HFFc6 (cell line): ENCODE measurements at places on chromosomes 13 and 19. TPM values are rescaled to one million over a fixed set of nuclear protein-coding genes. Genes with fewer than 3 reads are reported as not detected.

DNA sequence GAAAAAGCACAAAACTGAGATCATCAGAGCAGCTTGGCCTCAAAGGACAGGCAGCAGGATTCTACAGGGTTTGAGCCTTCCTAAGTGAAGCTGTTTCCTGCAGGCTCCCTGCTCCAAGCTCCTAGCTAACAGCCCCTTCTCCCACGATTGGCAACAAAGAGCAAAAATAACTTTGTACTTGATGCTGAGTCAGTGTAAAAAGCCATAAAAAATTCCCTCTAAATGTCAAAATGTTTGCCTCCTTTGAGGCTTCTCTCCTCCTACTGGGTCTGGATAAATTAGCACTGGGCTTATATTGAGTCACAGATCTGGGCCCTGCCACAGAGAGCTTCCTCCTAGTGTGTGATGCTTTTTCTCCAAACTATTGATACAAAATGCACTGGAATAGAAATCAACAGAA lies 153.3 kb downstream of the TNFRSF19 start:
- H3K36me3 ChIP-seq, result no peaks in the 10 kb centered on the region
- H3K27me3 ChIP-seq, result no peaks in the 10 kb centered on the region; the same call in 1 of the 2 replicates
- DNase-seq, result peak; percentile 70
- peaks cover 40% of the 10 kb centered on the region for H3K4me1 ChIP-seq
- H3K4me3 ChIP-seq, result no peak overlapping the region
- peak overlapping the region; percentile 55 for H3K27ac ChIP-seq

GRCh38 chr13:101942038-101942437 lies 459.8 kb downstream of the FGF14 start:
- H3K4me1 ChIP-seq, result no peaks in the 10 kb centered on the region
- peak; percentile 3 for DNase-seq
- H3K27ac ChIP-seq, result no peak overlapping the region
- H3K36me3 ChIP-seq, result no peaks in the 10 kb centered on the region
- no peak overlapping the region for H3K4me3 ChIP-seq

Gene ZNF536
- total RNA-seq, result not detected in 3 replicates

DNA sequence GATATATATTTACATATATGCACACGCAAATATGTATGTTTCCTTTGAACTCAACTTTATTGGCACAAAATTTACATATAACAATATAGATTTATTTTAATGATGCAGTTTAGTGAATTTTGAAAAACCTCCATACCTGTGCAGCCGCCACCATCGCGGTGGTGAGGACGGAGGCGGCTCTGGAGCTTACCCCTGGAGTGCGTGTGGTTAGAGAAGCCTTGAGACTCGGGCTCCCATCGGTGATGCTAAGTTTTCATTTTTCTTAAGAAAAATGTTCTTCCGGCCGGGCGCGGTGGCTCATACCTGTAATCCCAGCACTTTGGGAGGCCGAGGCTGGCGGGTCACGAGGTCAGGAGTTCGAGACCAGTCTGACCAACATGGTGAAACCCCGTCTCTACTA lies 31.8 kb downstream of the GJA3 start:
- H3K36me3 ChIP-seq, result no peaks in the 10 kb centered on the region
- H3K27ac ChIP-seq, result no peak overlapping the region
- peaks cover 3% of the 10 kb centered on the region for H3K27me3 ChIP-seq
- H3K4me1 ChIP-seq, result peaks cover 18% of the 10 kb centered on the region
- no peak for DNase-seq

Gene ZNF626
- total RNA-seq, result 1.4 to 2.2 TPM (median 2.0 TPM) in 3 replicates

Gene POU2F2
- total RNA-seq, result 6.4 and 12.3 TPM in 2 replicates

- no peak overlapping the region for H3K4me3 ChIP-seq
- peaks cover 25% of the 10 kb centered on the region for H3K4me1 ChIP-seq
- no peak for DNase-seq
- no peaks in the 10 kb centered on the region; the same call in 1 of the 2 replicates for H3K27me3 ChIP-seq
These were observed 188.9 kb upstream of the TSC22D1 start for GRCh38 chr13:44765001-44765471.

- no peak overlapping the region; the same call in 1 of the 2 replicates for H3K4me3 ChIP-seq
- peak overlapping the region; percentile 64 for H3K27ac ChIP-seq
- peaks cover 2% of the 10 kb centered on the region; the same call in 1 of the 2 replicates for H3K27me3 ChIP-seq
- H3K36me3 ChIP-seq, result peaks cover 5% of the 10 kb centered on the region; the same call in 1 of the 2 replicates
These were observed 2.2 kb downstream of the S1PR2 start for GRCh38 chr19:10228920-10229319.

Gene JSRP1
- total RNA-seq, result 0.42 to 0.61 TPM (median 0.48 TPM) in 3 replicates

- H3K4me3 ChIP-seq, result no peak overlapping the region; the same call in 1 of the 2 replicates
- H3K27ac ChIP-seq, result peak overlapping the region; percentile 38; the same call in 1 of the 2 replicates
- no peaks in the 10 kb centered on the region for H3K36me3 ChIP-seq
- H3K4me1 ChIP-seq, result peaks cover 13% of the 10 kb centered on the region; the same call in 1 of the 2 replicates
- DNase-seq, result peak; percentile 51
- no peaks in the 10 kb centered on the region for H3K27me3 ChIP-seq
These were observed 31.9 kb upstream of the ATP11A start for GRCh38 chr13:112657850-112658445.

Gene CGB8
- 0.47 and 3.8 TPM in 2 replicates for total RNA-seq

DNA sequence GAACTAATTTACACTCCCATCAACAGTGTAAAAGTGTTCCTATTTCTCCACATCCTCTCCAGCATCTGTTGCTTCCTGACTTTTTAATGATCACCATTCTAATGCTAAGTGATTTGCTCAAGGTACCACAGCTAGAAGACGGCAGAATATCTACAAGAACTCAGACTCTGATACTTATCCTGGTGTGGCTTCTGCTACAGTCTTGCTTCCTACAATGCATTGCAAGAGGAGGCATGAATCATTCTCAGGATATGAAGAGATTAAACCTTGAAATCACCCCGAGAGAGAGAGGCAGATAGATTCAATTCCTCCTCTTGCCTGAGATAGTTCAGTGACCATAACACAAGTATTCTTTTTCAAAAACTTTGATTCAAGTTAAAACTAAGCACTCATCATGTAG lies 306.4 kb downstream of the TBC1D4 start:
- H3K36me3 ChIP-seq, result no peaks in the 10 kb centered on the region; the same call in 1 of the 2 replicates
- H3K4me1 ChIP-seq, result peaks cover 50% of the 10 kb centered on the region
- DNase-seq, result peak; percentile 54
- no peak overlapping the region for H3K27ac ChIP-seq

- H3K27ac ChIP-seq, result no peak overlapping the region
- no peak for DNase-seq
- no peak overlapping the region for H3K4me3 ChIP-seq
- H3K27me3 ChIP-seq, result no peaks in the 10 kb centered on the region
These were observed 6.4 kb upstream of the SPATA13 start for GRCh38 chr13:24153979-24154701.

GRCh38 chr19:45402298-45403061 lies 2.4 kb downstream of the PPP1R13L start:
- H3K36me3 ChIP-seq, result no peaks in the 10 kb centered on the region
- no peak for DNase-seq
- peaks cover 51% of the 10 kb centered on the region for H3K4me1 ChIP-seq
- H3K4me3 ChIP-seq, result peak overlapping the region; percentile 97

DNA sequence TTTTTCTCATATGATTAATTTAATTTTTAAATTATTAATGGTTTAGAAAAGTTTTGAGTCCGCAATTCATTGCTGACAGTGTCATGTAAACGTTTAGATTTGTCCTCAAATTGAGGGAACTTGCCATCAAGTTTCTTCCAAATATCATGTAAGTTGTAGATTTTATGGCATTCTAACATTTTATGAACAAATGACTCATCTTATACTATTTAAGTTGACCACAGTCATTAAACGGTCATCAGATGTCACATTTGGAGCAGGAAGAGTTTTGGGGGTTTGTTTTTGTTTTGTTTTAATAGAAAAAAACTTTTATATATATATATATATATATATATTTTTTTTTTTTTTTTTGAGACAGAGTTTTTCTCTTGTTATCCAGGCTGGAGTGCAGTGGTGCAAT lies 4.3 kb downstream of the ZNF114 start:
- DNase-seq, result peak; percentile 52
- no peak overlapping the region for H3K4me3 ChIP-seq
- H3K4me1 ChIP-seq, result peaks cover 33% of the 10 kb centered on the region
- H3K27me3 ChIP-seq, result peaks cover 4% of the 10 kb centered on the region; the same call in 1 of the 2 replicates
- peaks cover 7% of the 10 kb centered on the region; the same call in 1 of the 2 replicates for H3K36me3 ChIP-seq

DNA sequence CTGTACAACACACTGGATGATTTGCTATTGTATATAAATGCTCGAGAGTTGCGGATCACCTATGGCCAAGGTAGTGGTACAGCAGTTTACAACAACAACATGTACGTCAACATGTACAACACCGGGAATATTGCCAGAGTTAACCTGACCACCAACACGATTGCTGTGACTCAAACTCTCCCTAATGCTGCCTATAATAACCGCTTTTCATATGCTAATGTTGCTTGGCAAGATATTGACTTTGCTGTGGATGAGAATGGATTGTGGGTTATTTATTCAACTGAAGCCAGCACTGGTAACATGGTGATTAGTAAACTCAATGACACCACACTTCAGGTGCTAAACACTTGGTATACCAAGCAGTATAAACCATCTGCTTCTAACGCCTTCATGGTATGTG lies 21.5 kb downstream of the OLFM4 start:
- no peak overlapping the region for H3K4me3 ChIP-seq
- no peak overlapping the region for H3K27ac ChIP-seq
- H3K36me3 ChIP-seq, result no peaks in the 10 kb centered on the region
- H3K27me3 ChIP-seq, result no peaks in the 10 kb centered on the region
- H3K4me1 ChIP-seq, result no peaks in the 10 kb centered on the region
- DNase-seq, result no peak

GRCh38 chr19:6671960-6672359 lies 2.0 kb upstream of the TNFSF14 start:
- peaks cover 13% of the 10 kb centered on the region for H3K27me3 ChIP-seq
- H3K36me3 ChIP-seq, result no peaks in the 10 kb centered on the region
- no peak overlapping the region for H3K27ac ChIP-seq
- DNase-seq, result no peak
- no peak overlapping the region for H3K4me3 ChIP-seq

DNA sequence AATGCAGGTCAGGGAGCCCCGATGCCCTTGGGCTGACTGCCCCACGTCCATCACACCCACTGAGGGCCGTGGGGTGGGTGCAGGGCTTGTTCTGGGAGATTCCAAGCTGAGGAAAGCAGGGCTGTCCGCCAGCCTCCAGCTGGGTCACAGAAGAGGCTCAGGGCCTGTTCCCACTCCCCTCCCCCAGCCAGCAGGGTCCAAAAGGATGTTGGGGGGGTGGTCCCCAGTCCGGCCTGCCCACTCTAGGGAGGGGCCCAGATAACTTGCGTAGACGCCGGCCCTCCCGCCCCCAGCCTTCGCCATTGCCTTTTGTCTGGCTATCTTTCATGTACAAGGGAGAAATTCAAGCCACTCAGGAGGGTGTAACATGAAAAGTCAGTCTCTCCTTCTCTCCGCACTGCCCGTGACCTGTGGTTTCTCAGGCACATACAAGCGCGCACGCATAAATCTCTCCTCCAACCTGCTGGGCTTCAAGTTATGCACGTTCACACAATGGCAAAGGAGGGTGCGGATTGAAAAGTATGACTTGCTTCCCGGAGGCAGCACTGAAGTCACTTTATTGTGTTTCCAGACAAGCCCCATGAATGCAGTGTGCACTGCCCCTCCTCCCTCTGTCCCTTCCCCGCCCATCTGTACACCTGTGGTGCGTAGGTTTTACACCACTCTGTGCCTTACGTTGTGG lies 20.2 kb downstream of the CARM1 start:
- H3K4me3 ChIP-seq, result no peak overlapping the region
- H3K27me3 ChIP-seq, result peaks cover 3% of the 10 kb centered on the region
- DNase-seq, result no peak
- no peaks in the 10 kb centered on the region for H3K36me3 ChIP-seq
- peaks cover 17% of the 10 kb centered on the region for H3K4me1 ChIP-seq
- no peak overlapping the region for H3K27ac ChIP-seq

- H3K4me3 ChIP-seq, result no peak overlapping the region
- H3K36me3 ChIP-seq, result no peaks in the 10 kb centered on the region
- no peak for DNase-seq
These were observed 56.4 kb downstream of the FAM124A start for GRCh38 chr13:51278426-51279130.

DNA sequence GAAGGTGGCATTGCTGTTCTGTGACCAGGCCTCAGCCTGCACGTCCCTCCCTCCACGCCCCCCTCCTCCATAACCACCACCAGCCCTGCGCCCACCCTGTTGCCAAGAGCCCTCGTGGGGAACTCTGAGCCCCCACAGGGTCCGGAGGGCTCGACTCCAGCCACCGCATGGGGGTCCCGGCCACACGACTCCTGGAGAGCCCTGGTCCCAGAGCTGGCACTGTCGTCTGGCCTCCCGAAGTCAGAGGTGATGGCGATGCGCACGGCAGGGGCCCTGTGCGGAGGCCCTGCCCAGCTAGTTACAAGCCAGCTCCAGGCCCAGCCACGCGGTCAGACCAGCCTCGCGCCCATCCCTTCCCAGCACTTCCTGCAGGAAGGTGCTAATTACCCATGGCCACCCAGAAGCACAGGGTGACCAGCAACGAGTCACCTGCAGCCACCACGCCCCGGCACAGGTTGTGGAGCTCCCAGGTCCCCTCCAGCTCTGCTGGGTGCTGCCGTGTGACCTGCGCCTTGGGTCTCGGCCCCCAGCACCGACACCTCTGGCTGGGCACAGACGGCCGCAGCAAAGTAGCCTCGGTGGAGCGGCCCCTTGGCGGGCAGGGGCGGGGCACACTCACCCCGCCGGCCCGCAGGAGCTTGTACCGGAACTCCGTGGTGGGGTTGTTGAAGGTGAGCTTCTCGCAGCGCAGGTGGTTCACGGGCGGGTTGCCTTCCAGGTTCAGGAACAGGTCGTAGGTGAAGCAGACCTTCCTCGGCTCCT lies 49.6 kb downstream of the MLLT1 start:
- peaks cover 5% of the 10 kb centered on the region for H3K27me3 ChIP-seq
- peaks cover 38% of the 10 kb centered on the region for H3K4me1 ChIP-seq
- H3K4me3 ChIP-seq, result no peak overlapping the region
- H3K27ac ChIP-seq, result 0 out of 2 replicates have a peak overlapping the region, but pooled peaks have one; percentile 47

DNA sequence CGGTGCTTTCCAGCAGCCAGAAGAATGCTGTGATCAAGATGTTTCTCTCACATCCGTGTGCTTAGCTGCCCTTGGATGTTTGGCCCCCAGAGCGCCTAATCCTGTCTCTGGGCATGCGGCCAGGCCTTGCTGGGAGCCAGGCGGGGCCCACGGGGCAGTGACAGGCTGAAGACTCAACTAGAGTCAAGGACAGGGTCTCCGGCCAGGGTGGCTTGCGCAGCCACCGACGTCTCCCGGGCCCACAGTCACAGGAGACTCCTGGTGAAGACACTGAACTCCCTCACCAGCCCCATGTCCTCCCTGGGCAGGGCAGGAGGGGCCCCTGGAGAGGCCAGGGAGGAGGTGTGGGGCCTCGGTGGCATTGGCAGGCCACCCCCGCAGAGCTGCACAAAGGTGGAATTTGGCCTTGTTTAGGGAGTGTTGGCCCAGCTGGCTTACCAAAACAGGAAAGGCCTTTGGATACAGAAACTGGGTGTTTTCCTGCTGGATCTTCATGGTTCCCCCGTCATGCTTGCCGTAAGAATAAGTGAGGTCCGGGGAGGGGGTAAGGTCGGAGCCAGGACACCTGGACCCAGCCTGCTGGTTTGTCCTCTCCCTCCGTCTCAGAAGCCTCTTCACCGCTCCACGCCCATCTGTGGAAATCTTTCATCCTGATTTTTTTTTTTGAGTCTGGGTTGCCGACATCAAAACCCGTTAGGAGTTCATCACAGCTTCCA lies 10.0 kb upstream of the NDUFS7 start:
- no peak overlapping the region for H3K4me3 ChIP-seq
- H3K27me3 ChIP-seq, result peaks cover 5% of the 10 kb centered on the region; the same call in 1 of the 2 replicates
- H3K27ac ChIP-seq, result no peak overlapping the region
- H3K4me1 ChIP-seq, result no peaks in the 10 kb centered on the region
- H3K36me3 ChIP-seq, result peaks cover 17% of the 10 kb centered on the region; the same call in 1 of the 2 replicates
